ENCODE measurements at places on chromosomes 2 and 18.

- no peak for DNase-seq
Observed at GRCh38 chr2:129769185-129769991, 210.1 kb upstream of the RAB6C start.

- DNase-seq = no peak
Observed at GRCh38 chr2:111932841-111933291, 34.5 kb downstream of the MERTK start.

- DNase-seq = no peak
Observed at GRCh38 chr2:63654959-63655358, 66.2 kb downstream of the MDH1 start.

DNA sequence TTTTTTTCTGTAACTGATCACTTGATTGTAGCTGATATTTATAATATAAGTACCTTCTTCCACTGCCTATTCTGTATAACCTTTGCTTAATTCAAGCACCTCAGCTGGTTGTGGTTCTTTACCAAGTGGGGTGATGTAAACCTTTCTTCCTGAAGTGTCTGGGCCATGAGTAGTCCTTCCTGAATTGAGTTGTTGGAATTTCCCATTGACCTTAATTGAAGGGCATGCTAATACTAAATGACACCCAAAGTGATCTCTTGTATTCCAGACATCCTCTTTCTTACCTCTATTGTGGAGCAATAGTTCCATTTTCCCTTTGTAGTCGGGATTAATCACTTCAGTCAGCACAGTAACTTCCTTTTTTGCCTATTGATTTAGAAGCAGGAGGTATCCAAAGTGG lies 1496.8 kb upstream of the CELF4 start:
- DNase-seq = no peak

- no peak for DNase-seq
Observed at GRCh38 chr2:64345998-64346397, 108.0 kb upstream of the LGALSL start.

GRCh38 chr18:48533340-48534070 lies 5.3 kb upstream of the CTIF start:
- no peak for DNase-seq

DNA sequence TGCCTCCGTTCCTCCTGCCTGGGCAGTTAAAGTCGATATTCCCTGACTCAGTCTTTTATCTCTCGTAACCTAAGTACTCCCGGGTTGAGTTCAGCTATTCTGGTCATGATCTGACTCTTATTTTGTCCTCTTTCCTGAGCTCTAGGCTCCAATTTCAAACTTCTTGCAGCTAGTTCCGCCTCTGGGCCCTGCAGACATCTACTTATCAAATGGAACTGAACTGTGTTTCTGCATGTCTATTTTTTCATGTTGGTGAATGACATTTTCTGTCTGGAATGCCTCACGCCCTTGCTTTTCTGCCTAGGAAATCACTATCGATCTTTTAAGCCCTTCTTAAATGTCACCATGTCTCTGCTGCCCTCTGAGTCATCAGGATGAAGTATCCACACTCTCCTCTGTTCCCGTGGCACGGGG lies 101.5 kb downstream of the VAPA start:
- DNase-seq = no peak

DNA sequence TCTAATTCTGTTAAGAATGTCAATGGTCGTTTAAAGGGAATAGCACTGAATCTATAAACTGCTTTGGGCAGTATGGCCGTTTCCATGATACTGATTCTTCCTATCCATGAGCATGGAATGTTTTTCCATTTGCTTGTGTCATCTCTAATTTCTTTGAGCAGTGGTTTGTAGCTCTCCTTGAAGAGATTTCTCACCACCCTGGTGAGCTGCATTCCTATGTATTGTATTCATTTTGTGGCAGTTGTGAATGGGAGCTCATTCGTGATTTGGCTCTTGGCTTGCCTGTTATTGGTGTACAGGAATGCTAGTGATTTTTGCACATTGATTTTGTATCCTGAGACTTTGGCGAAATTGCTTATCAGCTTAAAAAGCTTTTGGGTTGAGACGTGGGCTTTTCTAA lies 38.3 kb upstream of the WDR75 start:
- DNase-seq = no peak
